Right renal cortex interstitium (tissue), 3 donors: ENCODE measurements at places on chromosomes 12 and 14.

GRCh38 chr12:132319991-132320570 is 9.3 kb downstream of the GALNT9 start:
- DNase-seq = no peak

DNA sequence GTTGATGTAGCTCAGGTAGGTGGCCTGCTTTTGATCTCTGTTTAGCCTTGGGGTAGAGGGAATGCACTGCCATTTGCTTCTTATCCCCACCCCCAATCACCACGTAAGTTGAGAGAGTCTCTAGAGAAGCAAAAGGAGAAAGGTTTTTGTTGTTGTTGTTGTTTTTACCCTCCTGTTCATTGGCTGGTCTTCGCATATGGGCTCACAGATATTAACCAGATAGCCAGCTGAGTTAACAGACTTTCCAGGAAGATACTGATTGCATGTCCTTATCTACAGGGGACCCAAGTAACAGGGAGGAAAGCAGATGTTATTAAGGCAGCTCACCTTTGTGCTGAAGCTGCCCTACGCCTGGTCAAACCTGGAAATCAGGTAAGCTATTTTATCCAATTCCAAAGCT is 2.9 kb downstream of the PA2G4 start:
- no peak for DNase-seq

DNA sequence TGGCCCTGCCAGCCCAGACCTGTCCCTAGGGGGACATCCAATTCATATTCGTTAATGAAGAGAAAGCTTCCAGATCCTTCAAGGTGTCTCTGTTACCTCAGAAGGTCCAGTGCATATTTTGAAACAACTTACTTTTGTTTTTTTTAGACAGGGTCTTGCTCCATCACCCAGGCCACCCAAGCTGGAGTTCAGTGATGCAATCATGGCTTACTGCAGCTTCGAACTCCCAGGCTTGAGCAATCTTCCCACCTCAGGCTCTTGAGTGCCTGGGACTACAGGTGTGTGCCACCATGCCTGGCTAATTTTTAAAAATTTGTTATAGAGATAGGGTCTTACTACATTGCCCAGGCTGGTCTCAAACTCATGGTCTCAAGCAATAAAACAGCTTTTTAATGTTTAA is 48.4 kb downstream of the B4GALNT3 start:
- no peak for DNase-seq

- peak; percentile 56 for DNase-seq
These were observed at the start of gene PYM1 for GRCh38 chr12:55927588-55928502. Gene PYM1 (minus strand): TSS chr12:55927894. CDS start chr12:55927761, 133 bp downstream.

- no peak for DNase-seq
These were observed 33.5 kb downstream of the CYP46A1 start for GRCh38 chr14:99717682-99718013.

DNA sequence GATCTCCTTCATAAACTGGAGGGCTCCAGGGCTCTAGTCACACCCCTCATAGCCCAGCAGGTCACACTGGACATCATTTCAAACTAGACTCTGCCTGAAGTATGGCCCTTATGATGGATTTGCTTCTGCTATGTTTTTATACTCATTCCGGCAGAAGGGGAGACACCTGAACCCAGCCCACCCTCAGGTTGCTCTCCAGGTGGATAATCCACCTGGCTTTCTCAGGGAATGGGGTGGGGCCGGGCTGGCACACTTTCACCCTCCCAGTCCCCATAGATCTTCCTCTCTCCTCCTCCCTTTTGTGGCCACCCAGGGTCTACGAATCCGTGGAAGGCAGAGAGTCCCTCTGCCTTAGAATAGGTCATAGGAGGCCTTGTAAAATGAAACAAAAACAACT is 9.8 kb upstream of the KRT73 start:
- no peak for DNase-seq

GRCh38 chr12:121845701-121846100 is 13.0 kb downstream of the HPD start:
- DNase-seq = no peak

DNA sequence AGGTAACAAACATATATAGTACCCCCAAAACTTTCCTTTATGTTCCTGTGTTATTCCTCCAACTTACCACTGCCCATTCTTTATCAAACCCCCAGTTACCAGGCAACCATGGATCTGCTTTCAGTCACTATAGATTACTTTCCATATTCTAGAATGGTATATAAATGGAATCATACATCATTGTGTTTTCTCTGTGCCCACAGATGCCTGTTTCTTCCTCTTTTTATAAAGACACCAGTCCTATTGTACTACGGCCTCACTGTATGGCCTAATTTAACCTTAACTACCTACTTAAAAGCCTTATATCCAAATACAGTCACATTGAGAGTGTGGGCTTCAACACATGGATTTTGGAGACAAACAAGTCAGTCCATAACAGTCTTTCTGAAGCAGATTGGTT is 2.6 kb downstream of the TAS2R14 start:
- DNase-seq = no peak

GRCh38 chr12:72766517-72766916 is 494.3 kb downstream of the TRHDE start:
- DNase-seq = no peak

DNA sequence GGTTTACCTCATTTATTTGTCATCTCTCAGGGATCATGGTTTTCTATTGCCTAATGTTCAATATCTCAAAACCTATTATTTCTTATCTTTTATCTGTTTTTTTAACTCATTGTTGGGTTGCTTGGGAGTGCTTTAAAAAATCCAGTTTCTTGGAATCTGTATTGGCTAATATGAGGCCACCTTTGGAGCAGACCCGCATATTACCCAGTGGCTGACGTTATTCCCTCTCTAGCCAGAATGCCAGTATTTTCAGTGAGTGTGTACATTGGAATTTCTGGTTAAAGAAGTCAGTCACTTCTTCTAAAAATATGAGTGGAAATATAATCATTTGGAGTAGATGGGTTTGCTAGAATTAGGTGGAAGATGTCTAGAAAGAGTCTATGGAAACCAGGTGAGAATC is 38.3 kb downstream of the PRMT8 start:
- no peak for DNase-seq

DNA sequence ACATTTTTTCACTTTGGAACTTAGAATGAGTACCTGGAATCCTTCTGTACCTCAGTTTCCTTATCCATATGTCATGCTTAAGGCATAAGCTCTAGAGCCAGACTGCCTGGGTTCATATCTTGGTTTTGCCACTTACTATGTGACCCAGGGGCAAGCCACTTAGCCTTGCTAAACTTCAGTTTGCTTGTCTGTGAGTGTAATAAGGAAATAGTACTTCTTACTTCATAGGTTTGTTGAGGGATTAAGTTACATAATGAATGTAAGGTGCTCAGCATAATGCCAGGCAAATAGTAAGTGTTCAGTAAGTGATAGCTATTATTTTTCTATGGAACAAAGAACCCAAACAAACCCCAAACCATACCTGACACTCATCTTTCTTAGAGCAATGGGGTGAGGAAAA is 225.1 kb downstream of the BCAT1 start:
- DNase-seq = no peak

GRCh38 chr12:92529944-92530343 is 172.8 kb upstream of the PLEKHG7 start:
- DNase-seq = no peak

GRCh38 chr12:62259631-62259992 is 592 bp upstream of the USP15 start:
- no peak for DNase-seq

DNA sequence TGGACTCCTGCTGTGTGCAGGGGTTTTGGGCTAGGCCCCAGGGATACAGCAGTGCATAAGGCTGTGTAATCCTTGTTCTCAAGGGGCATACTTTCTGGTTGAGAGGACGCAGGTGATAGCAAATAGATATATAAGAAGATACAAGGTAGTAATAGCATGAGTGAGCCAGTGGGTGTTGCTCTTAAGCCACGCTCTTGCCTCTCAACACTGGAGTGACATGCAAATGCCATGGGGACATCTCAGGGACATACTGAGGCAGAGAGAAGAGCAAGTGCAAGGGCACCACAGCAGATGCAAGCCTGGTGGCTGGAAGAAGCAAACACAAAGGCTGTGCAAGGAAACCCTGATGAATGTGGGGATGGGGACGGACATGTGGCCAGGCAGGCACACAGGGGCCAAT is 223.3 kb downstream of the CHST11 start:
- DNase-seq = no peak
